Activated CD8-positive, alpha-beta memory T cell treated with anti-CD3 and anti-CD28 coated beads for 24 hours (primary cell): ENCODE measurements at places on chromosomes 7 and 10.
A peak's percentile ranks its signal among the peaks of the same experiment; 100 is the strongest.

DNA sequence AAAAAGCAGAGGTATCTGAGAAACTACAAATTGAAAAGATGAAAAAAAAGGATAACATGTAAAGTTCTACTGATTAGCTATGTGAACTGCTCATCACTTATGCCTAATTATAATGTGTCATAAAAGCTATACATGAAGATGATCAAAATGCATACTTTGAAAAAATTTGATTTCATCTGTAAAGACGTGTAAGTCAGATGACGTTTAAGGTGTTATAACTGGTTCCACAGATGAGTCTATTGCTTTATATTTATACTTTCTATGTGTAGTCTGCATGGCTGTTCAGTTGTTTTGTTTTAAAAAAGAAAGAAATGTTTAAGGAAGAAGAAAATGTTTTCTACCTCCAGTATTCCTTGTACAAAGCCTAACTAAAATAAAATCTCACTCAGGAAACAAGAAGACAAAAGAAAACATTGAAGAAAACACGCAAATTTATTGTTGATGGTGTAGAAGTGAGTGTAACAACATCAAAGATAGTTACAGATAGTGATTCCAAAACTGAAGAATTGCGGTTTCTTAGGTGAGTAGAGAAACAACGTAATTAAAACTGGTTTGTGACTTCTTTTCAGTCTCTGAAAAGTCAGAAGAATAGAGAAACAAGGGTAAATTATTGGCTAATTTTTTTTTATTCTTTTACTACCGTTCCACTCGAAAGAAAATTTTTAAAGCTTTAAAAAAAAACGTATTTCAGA, 38.4 kb downstream of the SLK start:
- no peak for DNase-seq

GRCh38 chr10:98446661-98447221, at the start of gene HPS1:
Gene HPS1 (minus strand): TSS chr10:98446935. CDS start chr10:98443240, 3,695 bp downstream.
- peak; percentile 94 for DNase-seq

GRCh38 chr10:123266971-123267370, 112.8 kb downstream of the BUB3 start:
- no peak for DNase-seq

- no peak for DNase-seq
These were observed 38.3 kb upstream of the TAC1 start for GRCh38 chr7:97693586-97693985.

DNA sequence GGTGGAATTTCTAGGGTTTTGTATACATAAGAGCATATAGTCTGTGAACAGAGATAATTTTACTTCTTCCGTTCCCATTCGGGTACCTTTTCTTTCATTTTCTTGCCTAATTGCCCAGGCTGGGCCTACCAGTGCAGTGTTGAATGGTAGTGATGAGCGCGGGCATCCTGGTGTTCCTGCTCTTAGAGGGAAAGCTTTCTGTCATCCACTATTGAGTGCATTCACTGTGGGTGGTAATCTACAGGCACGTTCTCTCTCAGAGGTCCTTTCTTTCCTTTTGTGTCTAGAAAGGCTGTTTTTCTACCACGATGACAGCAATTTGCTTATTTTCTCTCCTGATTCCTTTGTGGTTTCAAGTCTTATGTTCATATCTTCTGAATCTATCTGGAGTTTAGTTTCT, 65.0 kb downstream of the INPP5A start:
- no peak for DNase-seq

- DNase-seq = peak; percentile 71
These were observed 91.2 kb upstream of the PAX2 start for GRCh38 chr10:100653957-100654781.

DNA sequence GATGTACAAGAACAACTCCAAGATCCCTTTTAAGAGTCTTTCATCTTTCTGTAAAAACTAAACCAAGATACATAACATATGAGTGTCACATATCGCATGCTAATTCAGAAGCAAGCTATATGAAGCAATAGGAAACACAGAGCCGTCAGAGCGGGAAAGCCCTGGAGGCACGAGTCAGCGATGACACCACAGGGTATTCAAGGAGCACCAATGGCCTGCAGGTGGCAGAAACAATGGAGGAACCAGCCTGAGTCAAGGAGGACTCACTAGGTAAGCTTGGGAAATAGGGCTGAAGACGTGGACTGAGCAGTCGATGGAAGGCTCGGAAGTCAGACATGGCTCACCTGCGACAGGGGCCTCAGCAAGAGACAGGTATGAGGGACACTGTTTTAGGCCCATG, 214.4 kb downstream of the FAM107B start:
- no peak for DNase-seq

DNA sequence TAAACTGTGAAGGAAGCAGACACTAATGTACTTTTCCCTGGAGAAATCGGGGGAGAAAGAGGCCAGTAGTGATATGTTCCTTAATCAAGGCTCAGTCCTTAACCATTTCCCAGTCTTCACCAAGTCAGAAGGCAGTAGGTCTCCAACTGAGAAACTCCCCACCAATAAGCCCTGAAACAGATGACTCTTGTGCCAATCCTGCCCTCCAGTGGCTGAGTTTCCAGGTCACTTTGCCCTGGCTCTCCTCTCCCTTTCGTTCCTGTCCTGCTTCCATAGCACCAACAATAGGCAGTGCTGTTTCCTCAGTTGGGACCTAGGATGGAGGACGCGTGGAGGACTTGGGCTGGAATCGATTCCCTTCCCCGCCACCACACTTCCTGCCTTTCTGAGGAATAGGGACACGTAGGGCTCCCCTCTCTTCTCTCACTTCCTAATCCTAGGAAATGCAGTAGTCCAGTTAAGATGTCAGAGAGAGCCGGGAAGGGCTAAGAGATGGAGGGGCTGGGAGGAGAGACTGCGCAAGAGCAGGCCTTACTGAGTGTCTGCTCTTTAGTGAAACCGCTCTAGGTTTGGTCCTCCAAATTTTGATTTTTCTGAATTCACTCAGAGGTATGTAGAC, 23.4 kb downstream of the ATOH7 start:
- no peak for DNase-seq

DNA sequence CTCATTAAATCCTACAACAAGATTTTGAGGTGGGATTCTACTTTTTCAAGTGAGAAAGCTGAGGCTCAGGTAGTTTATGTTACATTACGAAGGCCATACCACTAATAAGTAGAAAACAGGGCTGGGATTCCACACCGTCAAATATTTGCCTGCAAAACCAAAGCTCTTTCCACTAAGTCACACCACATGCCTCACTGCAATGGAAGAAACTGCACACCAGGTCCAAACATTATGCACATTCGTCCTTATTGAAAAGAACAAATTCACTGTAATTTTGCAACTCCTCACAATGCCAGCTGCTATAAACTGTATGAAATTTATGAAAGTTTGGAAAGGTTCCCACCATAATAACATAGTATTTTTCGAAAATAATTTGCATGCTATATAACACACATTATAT, 66.5 kb downstream of the DGKB start:
- DNase-seq = no peak

GRCh38 chr7:27608776-27609495, 53.7 kb downstream of the HIBADH start:
- DNase-seq = no peak

GRCh38 chr7:137909042-137909441, 62.3 kb upstream of the DGKI start:
- DNase-seq = no peak

DNA sequence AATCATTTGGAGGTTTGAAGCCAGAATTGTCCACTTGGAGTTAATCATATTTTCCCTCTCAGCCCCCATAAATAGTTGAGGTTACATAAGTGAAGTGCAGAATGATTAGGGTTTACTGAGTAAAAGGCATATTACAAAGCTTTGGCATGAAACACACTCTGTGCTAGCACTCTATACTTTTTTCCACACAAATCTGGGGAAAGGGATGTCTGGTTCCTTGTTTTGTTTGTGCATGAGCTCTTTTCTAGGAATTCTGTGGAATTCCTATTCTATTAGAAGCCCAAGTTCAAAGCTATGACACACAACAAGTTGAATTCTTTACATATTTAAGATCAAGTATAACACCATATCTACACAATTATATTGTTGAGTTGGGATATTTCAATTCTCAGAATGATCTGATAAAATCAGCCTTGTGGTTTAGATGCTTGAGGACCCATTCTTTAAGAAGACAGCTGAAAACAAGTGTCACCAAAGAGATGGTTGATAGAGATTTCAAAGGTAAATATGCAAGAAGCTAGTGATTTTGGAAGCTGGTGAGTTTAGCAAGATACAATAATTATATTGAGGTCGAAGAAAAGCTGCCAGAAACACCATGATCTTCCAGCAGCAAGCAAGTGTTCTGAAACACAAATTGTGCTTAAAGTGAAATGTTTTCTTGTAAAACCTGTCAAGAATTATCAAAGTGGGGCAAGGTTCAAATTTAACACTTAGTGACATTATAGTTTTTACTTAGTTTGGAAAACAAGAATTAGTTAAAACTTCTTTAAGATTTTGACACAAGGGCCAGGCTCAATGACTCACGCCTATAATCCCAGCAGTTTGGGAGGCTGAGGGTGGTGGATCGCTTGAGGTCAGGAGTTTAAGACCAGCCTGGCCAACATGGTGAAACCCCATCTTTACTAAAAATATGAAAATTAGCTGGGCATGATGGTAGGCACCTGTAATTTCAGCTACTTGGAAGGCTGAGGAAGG, 122.6 kb downstream of the INHBA start:
- DNase-seq = no peak

- DNase-seq = no peak
These were observed 32.8 kb upstream of the MEOX2 start for GRCh38 chr7:15719311-15719710.

- no peak for DNase-seq
These were observed 16.9 kb downstream of the TSPAN15 start for GRCh38 chr10:69467928-69468750.

- DNase-seq = no peak
These were observed 27.7 kb upstream of the PDCD4 start for GRCh38 chr10:110843796-110844616.

DNA sequence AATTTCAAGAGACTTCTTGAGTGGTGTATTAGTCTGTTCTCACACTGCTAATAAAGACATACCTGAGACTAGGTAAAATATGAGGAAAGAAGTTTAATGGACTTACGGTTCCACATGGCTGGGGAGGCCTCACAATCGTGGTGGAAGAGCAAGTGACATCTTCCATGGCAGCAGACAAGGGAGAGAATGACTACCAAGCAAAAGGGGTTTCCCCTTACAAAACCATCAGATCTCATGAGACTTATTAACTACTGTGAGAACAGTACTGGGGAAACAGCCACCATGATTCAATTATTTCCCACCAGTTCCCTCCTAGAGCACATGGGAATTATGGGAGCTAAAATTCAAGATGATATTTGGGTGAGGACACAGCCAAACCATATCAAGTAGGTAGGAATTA, 150.5 kb downstream of the PCDH15 start:
- no peak for DNase-seq

- DNase-seq = no peak
These were observed 2.1 kb downstream of the MACC1 start for GRCh38 chr7:20214921-20215669.

DNA sequence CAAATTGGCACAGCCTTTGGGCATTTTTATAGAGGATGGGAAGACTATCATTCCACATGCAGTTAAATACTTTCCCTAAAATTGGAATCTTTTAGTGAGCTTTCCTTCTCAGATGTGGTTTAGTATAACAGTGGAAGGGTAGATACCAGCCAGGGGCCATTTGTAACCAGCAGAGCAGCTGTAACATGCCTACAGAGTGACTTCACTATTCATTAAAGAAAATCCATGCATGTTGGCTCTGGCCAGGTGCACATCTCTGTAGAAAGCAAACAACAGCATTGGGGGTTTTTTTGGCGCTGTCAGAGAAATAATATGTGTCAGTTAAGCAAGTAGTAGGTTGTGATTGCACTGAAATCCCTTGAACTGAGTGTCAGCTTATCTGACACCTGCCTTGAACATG, 115.6 kb downstream of the LHFPL3 start:
- no peak for DNase-seq

DNA sequence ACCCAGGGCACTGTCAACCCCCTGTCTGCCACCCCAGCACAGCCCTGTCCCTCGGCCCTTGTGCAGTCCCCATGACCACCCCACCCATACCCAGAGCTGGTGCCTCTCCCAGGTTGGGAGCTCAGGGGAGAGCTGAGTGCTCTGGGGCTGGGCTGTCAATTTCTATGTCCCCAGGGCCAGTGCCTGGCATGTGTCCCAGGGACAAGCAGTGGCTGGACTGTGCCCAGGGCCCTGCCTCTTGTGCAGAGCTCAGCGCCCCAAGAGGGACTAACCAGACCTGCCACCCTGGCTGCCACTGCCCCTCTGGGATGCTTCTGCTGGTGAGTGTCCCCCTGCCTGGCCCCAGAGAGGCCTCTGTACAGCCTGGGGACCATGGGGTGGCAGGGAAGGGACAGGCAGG, 29.0 kb upstream of the ZNF862 start:
- no peak for DNase-seq

DNA sequence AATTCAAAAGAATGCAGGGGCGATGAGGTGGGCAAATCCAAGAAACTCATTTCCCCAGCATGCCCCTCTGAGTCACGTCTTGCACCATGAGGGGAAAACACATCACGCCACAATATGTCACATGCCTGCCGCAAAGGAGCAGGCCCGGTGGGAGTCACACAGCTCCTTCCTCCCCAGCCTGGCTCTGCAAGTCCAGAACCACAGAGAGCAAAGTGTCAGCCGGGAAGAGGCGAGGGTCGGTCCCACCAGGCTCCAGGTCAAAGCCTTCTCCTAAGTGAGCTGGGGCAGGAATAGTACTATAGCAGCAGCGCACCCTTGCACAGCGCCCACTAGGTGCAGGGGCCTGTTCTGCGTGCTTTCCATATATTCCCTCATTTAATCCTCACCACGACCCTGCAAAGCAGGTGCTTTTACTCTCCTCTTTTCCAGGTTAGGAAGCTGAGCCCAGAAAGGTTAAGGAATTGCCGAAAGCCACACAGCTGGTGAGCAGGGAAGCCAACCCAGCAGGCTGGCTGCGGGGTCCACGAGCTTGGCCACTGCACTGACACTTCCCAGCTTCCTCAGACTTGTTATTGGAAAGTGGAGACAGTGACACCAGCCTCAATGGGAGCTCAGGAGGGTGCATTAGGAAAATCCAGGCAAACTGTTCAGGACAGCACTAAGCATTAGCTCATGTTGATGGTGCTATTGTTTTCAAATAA, 94.0 kb upstream of the ZMIZ1 start:
- DNase-seq = peak; percentile 87

- DNase-seq = no peak
These were observed 139.9 kb downstream of the COL28A1 start for GRCh38 chr7:7395785-7396184.

DNA sequence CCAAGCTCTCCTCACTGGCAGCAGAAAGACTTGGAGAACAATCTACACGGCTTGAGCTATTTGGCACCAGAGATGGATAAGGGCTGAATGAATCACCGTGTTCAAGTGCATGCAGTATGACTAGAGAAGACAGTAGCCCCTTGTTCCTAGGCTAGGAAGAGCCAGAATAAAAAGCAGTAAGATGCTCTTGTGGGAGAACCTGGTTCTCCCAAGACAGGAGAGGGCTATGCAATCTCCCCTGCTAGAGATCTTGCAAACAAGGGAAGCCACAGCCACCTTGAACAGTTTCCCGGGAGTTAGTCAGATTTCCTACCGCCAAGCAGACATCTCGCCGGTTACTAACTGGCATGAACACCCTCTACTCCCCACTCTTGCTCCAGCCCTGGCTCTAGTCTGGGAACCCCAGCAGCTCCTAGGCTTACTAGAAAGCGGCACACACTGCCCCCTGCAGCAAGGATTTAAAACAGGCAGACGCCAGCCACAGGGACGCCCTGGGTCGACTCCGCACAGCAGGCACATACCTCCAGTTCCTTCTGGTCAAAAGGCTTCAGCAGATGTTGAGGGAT, 107.3 kb downstream of the SMURF1 start:
- DNase-seq = peak; percentile 57
